Stimulated activated CD4-positive, alpha-beta T cell treated with anti-CD3 and anti-CD28 coated beads, Interleukin-4, amount 100 ng/mL, for 48 hours (primary cell): ENCODE measurements at places on chromosomes 7 and 10.

DNA sequence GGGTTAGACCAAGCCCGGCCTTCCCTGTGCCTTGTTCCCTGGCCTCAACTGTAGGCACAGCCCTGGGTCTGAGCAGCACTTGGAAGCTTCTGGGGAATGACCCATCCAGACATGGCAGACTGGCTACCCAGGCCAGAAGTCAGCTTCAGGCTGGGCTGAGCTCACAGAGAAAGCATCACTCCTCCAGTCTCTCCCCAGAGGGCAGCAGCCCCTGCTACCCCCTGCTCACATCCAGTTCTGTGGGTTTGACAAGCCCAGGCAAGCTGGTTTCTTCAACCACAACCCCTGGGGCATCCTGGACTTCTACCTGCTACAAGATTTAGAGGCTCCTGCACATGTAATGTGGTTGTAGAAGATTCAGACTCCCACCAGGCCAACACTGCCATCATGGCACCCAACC lies 9.0 kb downstream of the C10orf71 start:
- no peak for DNase-seq

DNA sequence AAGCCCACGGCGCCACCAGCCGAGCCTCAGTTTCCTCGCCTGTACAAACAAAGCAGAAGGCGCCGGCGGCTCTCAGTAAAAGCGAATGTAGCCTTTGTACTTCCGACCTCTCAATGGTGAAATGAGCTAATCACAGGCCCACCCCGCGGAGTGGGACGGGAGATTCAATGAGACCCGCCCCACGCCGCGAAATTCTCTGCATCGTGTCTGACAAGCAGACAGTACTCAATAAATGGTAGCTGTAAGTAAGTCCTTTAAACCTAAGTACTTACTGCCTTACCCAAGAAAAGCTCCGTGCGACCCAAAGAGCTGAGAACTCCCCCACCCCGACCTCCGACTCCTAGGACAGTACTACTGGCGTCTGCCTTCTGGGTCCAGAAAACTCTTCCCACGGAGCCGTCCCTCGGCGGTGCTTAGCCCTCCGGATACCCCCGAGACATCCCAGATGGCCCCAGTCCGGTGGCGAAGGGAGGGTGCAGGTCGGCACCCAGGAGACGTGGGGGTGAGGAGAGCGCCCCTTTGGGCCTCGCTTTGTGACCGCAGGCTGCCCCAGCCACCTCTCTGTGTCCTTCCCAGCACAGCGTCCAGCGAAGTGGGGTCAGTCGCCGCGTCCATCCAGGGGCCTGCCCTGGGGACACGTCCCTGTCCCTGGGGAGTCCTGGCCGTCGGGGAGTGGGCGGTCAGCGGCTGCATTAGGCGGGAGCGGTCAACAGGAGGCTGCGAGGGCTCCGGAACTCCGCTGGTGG lies 972 bp upstream of the CXCL12 start:
- no peak for DNase-seq

DNA sequence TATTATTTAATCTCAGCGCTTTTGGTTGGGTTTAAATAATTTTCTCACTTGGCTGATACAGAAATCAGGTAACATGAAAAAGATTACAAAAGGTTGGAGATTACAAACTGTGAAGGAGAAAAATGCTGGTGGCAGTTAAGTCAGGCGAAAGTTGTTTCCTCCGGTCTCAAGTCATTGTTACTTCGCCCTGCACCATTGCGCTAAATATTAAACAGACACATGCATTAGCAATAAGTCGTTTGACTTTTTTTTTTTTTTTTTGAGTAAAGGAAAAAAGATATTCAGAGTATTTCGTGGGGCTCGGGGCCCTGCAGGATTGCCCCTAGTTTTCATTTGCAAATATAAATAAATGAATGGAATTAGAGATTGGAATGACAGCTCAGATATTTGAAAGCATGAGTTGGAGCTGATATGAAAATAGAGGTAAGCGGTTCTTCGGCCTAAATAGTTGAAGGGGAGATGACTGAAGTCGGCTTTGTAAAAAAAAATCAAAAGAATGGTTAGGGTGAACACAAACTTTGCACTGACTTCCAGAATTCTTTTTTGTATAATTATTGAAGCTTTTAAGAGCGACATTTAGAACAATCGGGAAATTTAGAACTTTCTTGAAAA lies 914 bp downstream of the SDHAF3 start:
- no peak for DNase-seq

GRCh38 chr10:132788180-132788830 lies 2.4 kb upstream of the NKX6-2 start:
- no peak for DNase-seq

- no peak for DNase-seq
Observed at GRCh38 chr7:95213809-95214492, 110.4 kb downstream of the PON1 start.

DNA sequence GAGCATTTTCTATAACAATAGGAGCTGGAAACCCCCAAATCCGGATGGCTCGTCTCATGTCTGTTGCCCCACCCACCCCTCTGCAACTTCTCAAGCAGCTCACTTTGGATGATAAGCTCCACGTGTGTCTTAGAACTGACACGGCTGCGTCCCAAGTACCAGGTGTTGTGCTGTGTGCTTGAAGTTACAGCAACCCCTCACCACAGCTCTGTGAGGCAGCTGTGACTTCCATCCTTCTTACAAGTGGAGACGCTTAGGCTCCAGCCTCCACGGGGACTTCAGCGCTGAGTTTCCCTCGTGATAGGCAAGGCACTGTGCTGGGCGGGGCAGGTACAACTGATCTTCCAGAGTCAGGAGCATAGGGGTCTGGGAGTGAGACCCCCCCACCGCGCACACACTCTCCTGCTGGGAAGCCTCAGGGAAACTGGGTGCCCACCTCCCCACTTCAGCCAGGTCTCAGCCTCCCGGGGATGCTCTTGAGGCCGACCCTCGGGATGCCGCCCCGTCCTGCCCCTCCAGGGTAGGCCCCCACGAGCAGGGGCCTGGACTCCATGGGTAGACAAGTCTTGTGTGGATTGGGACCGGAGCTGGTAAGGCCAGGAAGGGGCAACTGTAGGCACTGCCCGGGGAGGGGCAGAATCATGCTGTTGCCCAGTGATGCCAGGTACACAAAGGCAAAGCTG lies 31.4 kb downstream of the EN2 start:
- DNase-seq: no peak

DNA sequence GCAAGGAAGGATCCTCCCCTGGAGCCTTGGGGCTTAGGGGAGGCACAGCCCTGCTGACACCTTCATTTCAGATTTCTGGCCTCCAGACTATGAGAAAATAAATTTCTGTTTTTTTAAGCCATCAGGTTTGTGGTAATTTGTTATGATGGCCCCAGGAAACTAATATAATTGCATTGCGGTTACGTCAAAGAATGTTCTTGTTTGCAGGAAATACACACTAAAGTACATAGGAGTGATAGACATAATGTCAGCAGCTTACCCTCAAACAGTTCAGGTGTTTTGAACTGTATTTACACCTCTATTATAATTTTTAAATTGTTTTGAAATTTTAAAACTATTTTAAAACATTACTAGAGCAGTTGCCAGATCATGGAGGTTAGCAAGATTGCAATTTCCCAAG lies 12.6 kb upstream of the FHIP2A start:
- DNase-seq: no peak

DNA sequence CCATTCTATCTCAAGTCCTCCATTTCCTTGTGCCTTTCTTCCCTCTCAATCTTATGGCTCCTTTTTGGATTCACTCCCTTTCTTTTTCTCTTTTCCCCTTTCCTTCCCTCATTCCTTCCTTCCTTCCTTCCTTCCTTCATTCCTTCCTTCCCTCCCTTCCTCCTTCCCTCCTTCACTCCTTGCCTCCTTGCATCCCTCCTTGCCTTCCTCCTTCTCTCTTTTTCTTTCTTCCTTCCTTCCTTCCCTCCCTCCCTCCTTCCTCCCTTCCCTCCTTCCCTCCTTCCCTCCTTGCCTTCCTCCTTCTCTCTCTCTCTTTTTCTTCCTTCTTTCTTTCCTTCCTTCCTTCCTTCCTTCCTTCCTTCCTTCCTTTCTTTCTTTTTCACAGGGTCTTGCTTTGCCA lies 120.1 kb downstream of the SAMD9 start:
- DNase-seq: no peak

GRCh38 chr7:205115-206010 lies 13.0 kb downstream of the FAM20C start:
- no peak for DNase-seq

DNA sequence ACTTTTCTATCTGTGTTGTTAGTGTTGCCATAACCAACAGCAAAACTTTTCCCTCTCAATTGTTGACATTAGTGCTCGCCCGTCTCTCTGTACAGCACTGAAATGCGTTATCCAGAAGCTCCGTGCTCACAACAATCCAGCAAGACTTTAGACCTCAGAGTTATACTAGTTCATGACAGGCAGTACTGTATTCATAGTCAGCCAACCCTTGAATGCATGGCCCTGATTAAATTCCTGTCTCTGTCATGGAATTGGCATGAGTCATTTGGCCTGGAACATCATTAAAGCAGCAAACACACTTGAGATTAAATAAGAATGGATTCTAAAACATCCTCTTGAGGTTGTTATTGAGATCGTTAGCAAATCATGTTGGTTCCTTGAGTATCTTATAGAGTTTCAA lies 405.5 kb upstream of the C7orf33 start:
- DNase-seq: no peak

DNA sequence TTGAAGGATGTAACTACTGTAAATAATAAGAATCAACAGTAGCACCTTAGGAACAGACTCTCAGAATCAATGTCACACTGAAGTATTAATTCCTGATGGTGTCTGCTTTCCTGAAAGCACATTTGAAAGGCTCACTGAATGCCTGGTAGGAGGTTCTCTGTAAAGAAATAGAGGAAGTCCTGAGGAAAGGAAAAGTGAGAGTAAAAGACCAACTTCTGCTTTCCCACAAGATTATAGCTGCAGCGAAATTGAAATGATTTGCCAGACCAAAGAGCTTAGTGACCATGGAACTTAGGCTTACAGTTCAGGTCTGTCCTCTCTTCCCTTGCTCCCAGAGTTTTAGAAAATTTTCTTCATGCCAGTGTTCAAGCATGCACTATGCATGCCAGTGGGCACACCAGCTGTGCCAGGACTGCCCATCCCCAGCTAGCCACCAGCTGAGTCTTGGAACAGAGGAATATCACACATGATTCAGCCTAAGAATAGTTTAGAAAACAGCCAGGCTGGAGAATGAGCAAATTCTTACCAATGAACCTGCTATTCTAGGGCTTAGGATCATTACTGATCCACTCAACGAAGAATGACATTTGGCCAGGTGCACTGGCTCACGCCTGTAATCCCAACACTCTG lies 123.2 kb downstream of the HERPUD2 start:
- DNase-seq: no peak

DNA sequence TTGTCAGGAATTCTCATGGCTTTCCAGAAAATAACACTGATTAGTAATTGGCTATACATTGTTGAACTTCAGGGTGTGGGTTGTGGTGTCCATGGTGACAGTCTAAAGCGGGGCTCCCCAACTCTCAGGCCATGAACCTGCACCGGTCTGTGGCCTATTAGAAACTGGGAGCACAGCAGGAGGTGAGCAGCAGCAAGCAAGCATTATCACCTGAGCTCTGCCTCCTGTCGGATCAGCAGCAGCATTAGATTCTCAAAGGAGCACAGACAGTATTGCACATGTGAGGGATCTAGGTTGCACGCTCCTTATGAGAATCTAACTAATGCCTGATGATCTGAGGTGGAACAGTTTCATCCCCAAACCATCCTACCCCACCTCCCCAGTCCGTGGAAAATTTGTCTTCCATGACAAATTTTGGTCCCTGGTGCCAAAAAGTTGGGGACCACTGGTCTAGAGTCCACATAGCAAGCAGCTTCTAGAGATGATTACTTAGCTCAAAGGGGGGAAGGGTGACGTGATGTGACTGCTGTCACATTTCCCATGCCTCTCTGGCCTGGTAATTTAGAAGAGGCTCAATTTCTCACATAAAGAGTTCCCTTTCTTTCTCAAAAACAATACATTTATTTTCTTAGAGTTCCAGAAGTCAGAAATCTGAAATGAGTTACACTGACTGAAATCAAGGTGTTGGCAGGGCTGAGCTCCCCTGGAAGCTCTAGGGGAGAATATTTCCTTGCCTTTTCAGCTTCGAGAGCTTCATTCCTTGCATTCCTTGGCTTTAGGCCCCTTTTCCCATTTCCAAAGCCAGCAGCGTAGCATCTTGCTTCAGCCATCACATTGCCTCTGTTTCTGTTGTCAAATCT lies 17.6 kb upstream of the FAM221A start:
- no peak for DNase-seq

DNA sequence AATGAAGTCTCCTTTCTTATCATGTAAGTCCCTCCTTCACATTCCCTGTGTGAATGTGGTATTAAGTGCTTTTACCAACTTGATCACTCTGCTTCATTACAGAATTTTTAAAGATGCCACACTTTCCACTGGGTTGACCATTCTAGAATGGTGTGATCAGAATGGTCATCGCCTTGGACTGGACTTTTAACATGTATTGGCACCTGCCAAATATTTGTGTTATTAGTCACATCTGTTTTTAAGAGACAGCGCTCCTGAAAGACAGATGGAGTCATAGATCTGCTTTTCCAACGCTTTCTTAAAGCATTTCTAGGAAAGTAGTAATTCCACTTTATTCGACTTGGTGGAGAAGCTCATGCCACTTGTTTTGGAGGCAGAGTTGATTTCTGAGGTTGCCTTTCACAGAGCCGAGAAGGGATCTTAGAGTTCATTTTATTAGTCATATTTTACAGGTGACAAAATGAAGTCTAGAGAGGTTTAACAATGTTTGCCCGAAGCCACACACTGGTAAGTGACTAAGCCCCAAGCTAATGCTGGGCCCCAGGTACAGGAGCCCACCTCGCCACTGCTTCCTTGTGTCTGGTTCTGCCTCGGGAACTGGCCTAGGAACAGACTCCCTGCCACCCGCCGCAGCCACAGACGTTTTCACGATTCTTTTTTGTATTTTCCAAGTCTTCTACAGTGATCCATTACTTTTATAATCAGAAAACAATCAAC lies 10.4 kb upstream of the BAMBI start:
- no peak for DNase-seq

GRCh38 chr7:52689912-52690311 lies 345.5 kb upstream of the POM121L12 start:
- no peak for DNase-seq

GRCh38 chr10:526651-527312 lies 162.7 kb downstream of the DIP2C start:
- no peak for DNase-seq

DNA sequence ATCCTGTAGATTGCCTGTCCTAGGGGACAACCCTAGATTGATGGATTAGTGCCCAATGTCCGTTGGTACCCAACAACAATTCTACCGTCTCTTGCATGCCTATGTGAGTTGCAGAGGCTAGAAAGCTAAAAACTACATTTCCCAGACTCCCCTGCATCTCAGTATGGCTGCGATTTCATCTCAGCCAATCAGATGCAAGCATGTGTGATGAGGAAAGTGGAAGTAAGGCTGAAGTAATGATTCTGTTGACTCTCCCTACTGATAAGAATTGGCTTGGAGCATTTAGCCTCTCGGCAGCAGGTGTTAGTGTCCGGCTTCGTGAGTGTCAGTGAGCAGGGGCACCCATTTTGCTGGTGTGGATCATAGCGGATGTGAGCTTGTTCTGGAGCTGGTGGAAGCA lies 171.9 kb downstream of the FGFR2 start:
- no peak for DNase-seq

- DNase-seq: no peak
Observed at GRCh38 chr7:98240961-98241673, 10.9 kb downstream of the TECPR1 start.

GRCh38 chr10:101545898-101546297 lies 42.2 kb downstream of the POLL start:
- DNase-seq: no peak
